SHP77 (cell line): ENCODE measurements at places on chromosomes 2 and 18.

GRCh38 chr2:21812766-21813165 lies 689.0 kb downstream of the TDRD15 start:
- DNase-seq: no peak

GRCh38 chr2:172081221-172082022 lies 3.9 kb upstream of the DLX1 start:
- DNase-seq: no peak

- peak; percentile 92 for DNase-seq
Measured at GRCh38 chr2:3667151-3667631, 9.2 kb downstream of the ALLC start.

- DNase-seq: no peak
Measured at GRCh38 chr2:201881741-201882140, 75.4 kb downstream of the CDK15 start.

- no peak for DNase-seq
Measured at GRCh38 chr2:118473846-118474540, 373.5 kb downstream of the EN1 start.

DNA sequence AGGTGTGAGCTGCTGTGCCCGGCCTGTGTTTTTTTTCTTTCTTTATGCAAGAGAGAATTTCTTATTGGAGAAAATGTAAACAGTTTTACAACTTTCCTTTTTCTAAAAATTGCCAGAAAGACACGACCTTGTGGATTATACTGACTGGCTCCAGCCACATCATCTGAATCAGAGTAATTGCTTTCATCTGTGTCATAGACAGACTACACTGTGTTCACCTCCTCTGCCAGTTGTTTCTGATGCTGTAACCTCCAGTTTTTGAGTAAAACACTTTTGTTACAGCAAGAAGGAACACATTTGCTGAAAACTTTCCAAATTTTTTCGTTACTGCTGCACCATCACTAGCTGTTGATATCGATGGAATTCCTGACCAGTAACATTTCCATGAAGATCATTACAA lies 43.9 kb upstream of the PLEKHM3 start:
- no peak for DNase-seq

- DNase-seq: no peak
Measured at GRCh38 chr18:21362831-21363230, 120.8 kb downstream of the GREB1L start.
